ENCODE measurements at places on chromosomes 1 and 21.

DNA sequence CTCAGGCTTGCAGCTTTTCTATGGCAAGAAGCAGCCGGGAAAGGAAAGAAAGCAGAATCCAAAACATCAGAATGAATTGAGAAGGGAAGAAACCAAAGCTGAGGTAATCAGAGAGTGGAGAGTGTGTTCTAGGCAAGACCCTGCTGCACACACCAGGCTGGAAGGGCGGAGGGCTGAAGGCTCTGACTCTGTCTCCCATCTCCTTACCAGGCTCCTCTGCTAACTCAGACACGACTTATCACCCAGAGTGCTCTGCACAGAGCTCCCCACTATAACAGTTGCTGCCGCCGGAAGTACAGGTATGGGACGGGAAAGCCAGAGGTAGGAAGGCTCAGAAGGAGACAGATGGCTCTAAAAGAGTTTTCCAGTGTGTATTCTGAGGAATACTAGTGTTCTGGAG lies 1.2 kb downstream of the SCNM1 start:
- DNase-seq = no peak
- H3K4me1 ChIP-seq = peaks cover 9% of the 10 kb centered on the region
- no peak overlapping the region for H3K27ac ChIP-seq
- peaks cover 22% of the 10 kb centered on the region for H3K36me3 ChIP-seq

GRCh38 chr1:169968174-169968573 lies 74.5 kb upstream of the SCYL3 start:
- no peaks in the 10 kb centered on the region for H3K27me3 ChIP-seq
- no peaks in the 10 kb centered on the region for H3K36me3 ChIP-seq
- no peak overlapping the region for H3K4me3 ChIP-seq

DNA sequence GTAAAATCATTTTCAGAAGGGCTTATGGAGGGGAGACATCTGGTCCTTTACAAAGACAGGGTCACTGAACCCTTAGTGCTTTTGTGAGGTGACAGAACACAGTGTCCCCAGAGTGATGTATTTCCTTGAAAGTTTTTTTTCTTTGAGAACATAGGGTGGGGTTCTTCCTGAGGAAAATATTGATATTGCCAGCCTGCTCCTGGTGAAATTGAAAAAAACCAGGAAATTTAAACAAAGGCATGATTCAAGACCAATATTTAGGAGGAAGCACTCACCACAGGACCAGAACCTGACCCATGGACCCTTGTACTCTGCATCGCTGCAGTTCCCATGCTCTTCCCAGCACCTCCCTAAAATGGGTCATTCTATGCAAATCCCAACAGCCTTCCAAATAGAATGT lies 63.7 kb downstream of the ST6GALNAC3 start:
- no peaks in the 10 kb centered on the region for H3K27me3 ChIP-seq
- no peaks in the 10 kb centered on the region for H3K36me3 ChIP-seq
- H3K4me1 ChIP-seq = no peaks in the 10 kb centered on the region
- DNase-seq = no peak
- H3K4me3 ChIP-seq = no peak overlapping the region

- peaks cover 27% of the 10 kb centered on the region for H3K27me3 ChIP-seq
- peak; percentile 85 for DNase-seq
- H3K36me3 ChIP-seq = peaks cover 18% of the 10 kb centered on the region
- H3K4me3 ChIP-seq = no peak overlapping the region
These were observed 15.3 kb downstream of the SEMA6C start for GRCh38 chr1:151130987-151131586.

GRCh38 chr1:38829368-38829767 lies 30.2 kb downstream of the RRAGC start:
- no peak for DNase-seq
- no peak overlapping the region for H3K4me3 ChIP-seq
- H3K36me3 ChIP-seq = no peaks in the 10 kb centered on the region
- peaks cover 8% of the 10 kb centered on the region for H3K4me1 ChIP-seq

- DNase-seq = no peak
- H3K27ac ChIP-seq = no peak overlapping the region
- H3K4me1 ChIP-seq = no peaks in the 10 kb centered on the region
- H3K27me3 ChIP-seq = peaks cover 12% of the 10 kb centered on the region
- H3K36me3 ChIP-seq = no peaks in the 10 kb centered on the region
- peak overlapping the region; percentile 47 for H3K4me3 ChIP-seq
These were observed 61.7 kb downstream of the LGR6 start for GRCh38 chr1:202255343-202255742.

DNA sequence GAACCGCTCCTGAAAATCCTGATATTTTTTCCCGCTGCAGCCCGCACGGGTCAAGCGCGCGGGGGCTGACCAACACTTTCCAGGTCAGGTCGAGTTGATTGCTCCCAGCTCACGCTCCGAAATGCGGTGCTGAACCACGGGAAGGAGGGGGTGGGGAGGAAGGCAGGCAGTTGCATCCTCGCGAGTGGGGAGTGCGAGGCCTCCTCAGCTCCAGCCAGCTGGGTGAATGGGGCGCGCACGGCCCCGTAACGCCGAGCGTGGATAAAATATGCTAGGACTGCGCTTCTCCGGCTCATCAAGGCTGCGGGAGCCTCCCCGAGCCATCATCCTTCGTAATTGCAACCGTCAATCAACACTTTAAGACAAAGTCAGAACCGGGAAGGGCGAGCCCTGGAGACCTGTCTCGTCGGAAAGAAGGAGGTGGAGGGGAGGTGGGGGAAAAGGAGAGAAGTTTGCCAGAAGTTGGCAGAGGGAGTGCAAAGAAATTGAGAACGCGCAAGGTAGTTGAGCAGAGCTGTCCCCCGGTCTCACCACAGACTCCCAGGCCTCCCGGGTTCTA lies 8.0 kb downstream of the NR5A2 start:
- DNase-seq = peak; percentile 27
- peaks cover 32% of the 10 kb centered on the region for H3K4me1 ChIP-seq
- peak overlapping the region; percentile 10 for H3K4me3 ChIP-seq
- H3K27me3 ChIP-seq = peaks cover 83% of the 10 kb centered on the region
- H3K27ac ChIP-seq = no peak overlapping the region

- H3K4me3 ChIP-seq = no peak overlapping the region
- no peaks in the 10 kb centered on the region for H3K4me1 ChIP-seq
- H3K36me3 ChIP-seq = no peaks in the 10 kb centered on the region
These were observed 27.2 kb downstream of the NGF start for GRCh38 chr1:115310581-115311473.

DNA sequence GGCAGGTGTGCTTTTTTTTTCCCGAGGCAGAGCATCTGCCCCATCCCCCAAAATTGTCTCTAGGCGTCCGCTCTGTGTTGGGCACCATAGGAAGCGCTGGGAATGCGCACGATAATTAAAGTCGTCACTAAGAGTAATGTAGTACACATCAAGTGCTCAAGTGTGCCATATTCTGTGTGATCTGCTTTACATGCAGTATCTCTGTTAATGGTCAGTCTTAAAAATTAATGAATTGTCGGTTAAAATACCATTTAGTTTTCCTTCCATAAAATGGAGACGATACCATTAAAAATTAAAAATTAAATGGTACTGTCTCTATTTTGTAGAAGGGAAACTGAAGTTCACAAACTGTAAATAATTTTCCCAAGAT lies 544 bp upstream of the CCT8 start:
- H3K27ac ChIP-seq = peak overlapping the region; percentile 37
- no peak for DNase-seq
- H3K4me3 ChIP-seq = peak overlapping the region; percentile 83

GRCh38 chr1:106755682-106756406 lies 300.6 kb upstream of the PRMT6 start:
- DNase-seq = no peak
- peaks cover 1% of the 10 kb centered on the region for H3K4me1 ChIP-seq
- H3K27ac ChIP-seq = no peak overlapping the region
- no peaks in the 10 kb centered on the region for H3K36me3 ChIP-seq
- H3K27me3 ChIP-seq = no peaks in the 10 kb centered on the region

GRCh38 chr1:63723602-63724001 lies 50.2 kb upstream of the ROR1 start:
- no peak for DNase-seq
- H3K36me3 ChIP-seq = no peaks in the 10 kb centered on the region
- no peaks in the 10 kb centered on the region for H3K27me3 ChIP-seq
- no peak overlapping the region for H3K4me3 ChIP-seq

DNA sequence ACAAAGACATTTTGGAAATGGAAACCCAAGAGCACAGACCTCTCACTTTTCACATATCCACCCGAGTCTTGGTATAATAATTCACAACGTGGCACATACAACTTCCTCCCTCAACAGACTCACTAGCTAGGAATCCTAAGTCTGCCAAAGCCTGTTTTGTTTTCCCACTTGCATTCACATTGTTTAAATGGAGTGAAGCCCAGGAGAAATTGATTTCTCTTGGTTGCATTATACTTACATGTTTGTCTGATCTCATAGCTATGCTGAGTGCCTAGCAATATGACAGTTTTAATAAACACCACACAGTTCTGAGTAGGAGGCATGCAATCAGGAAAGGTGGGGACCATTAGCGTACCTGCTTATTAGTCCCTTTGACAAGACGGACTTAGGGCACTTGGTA lies 348.6 kb upstream of the ADGRL4 start:
- no peaks in the 10 kb centered on the region for H3K36me3 ChIP-seq
- H3K4me3 ChIP-seq = no peak overlapping the region

All from neuronal stem cell (in vitro differentiated cells).